Epithelial cell of proximal tubule (primary cell): ENCODE measurements at places on chromosomes 16 and 17. TPM values are rescaled to one million over a fixed set of nuclear protein-coding genes. Genes with fewer than 3 reads are reported as not detected.

The FOXN1 gene
- not detected in 2 replicates for total RNA-seq

- no peak for DNase-seq
Measured at GRCh38 chr16:85213926-85214675, 101.8 kb upstream of the CIBAR2 start.

The MRPS23 gene
- 27.0 and 82.9 TPM in 2 replicates for total RNA-seq

GRCh38 chr17:5545051-5545987 lies 39.0 kb downstream of the NLRP1 start:
- DNase-seq = no peak

GRCh38 chr17:6753006-6753445 lies 2.8 kb upstream of the XAF1 start:
- DNase-seq = peak; percentile 16

GRCh38 chr17:60534613-60535157 lies 8.6 kb upstream of the APPBP2 start:
- DNase-seq = peak; percentile 63

DNA sequence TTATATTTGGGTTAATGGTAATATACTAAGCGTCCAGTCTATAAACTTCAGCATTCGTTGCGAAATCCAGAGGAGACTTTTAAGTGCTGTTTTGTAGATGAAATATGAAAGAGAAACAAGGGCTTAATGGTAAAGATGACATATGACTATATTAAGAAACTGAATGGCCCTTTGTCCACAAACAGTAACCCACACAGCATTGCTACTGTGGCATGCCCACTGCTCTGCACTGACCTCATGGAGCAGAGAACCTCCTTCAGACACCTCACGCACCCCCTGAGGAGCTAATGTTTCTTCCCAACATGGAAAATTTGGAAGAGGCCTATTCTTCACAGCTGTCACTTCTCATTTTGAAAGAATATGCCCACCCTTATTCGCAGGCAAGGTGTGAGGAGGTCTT lies 26.7 kb downstream of the ASPA start:
- DNase-seq = no peak

DNA sequence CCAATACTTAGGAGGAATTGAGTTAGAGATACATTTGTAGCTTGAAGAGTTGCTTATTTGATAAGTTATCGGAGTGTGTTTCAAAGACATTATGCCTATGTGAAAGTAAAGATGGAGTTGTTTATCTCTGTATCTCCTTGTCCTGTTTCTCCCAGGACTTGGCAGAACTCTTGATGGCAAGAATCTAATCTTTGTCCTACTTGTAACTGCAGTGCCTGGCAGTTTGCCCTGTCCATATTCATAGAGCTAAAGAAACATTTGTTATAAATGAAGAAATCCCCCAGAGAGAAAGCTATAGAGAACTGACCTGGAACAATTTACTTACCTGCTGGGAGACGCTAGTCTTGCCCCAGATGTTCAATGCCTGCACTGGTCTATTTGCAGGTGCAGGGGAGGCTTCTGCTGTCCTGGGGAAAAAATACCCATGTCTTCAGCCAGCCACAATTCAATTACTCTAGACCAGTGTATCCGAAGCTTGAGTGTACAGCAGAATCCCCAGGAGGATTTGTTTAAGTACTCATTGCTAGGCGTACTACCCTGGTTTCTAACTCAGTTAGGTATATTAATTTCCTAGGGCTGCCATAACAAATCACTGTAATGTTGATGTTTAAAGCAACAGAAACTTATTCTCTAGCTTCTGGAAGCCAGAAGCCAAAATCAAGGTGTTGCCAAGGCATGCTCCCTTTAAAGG lies 410.0 kb upstream of the HSBP1 start:
- no peak for DNase-seq

DNA sequence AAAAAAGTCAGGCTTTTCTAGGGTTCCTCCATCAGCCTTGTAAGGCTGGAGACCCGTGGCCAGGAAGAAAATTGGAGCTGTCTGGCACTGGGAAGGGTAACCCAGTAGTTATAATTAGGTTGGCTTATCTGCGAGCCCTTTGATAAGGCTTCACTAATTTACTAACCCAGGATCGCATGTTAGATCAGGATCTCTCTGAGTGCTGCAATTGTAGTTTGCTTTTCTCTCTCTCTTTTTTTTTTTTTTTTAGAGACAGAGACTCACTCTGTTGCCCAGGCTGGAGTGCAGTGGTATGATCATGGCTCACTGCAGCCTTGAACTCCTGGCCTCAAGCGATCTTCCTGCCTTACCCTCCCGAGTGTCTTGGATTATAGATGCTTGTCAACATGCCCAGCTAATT lies 17.0 kb downstream of the ABCC1 start:
- DNase-seq = no peak

DNA sequence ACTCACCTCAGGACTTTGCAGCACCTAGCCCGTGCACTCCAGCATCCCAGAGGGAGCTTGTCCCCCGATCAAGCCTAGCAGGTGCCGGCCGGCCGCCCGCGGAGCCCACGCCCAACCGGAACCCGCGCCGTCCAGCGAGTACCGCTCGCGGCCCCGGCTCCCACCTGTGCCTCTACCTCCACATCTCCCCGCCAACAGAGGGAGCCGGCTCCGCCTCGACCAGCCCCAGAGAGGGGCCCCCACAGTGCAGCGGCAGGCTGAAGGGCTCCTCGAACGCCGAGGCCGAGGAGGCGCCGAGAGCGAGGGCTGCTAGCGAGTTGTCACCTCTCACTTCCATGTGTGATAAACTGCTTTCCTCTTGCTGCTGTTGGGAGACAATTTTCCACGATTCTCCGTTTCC lies 41.1 kb upstream of the DHRS7B start:
- no peak for DNase-seq

- DNase-seq = no peak
Measured at GRCh38 chr17:30378241-30378824, 394 bp upstream of the CPD start.

GRCh38 chr16:67304020-67304419 lies 22.5 kb downstream of the KCTD19 start:
- DNase-seq = no peak

DNA sequence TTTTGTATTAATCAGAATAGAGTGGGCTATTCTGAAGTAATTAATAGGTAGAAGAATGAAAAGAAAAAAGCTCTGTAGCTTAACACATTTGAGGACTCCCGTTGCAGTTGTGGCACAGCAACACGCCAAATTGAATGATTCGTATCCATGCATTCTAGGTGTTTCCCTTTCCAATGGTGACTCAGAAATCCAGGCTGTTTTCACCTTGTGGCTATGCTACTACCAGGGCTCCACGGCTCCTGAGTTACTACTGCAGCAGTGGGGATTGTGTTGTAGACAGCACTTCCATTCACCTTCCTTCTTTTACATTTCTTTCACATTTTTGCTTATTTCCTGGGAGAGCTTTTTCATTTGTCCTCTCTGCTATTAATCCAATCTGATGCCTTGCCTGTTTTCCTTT lies 1616.4 kb downstream of the CDH8 start:
- DNase-seq = no peak

The DCAKD gene
- total RNA-seq = 40.4 and 44.4 TPM in 2 replicates

DNA sequence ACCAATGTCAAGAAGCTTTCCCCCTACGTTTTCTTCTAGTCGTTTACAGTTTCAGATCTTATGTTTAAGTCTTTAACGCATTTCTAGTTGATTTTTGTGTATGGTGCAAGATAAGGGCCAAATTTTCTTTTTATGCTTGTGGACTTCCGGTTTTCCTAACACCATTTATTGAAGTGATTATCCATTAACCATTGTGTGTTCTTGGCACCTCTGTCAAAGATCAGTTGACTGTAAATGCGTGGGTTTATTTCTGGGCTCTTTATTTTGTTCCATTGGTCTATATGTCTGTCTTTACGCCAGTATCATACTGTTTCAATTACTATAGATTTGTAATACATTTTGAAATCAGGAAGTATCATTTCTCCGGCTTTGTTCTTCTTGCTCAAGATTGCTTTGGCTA lies 49.5 kb downstream of the CEP112 start:
- no peak for DNase-seq

- no peak for DNase-seq
Measured at GRCh38 chr17:28878981-28879380, 18.6 kb downstream of the FLOT2 start.

GRCh38 chr17:16283705-16284104 lies 66.7 kb downstream of the PIGL start:
- no peak for DNase-seq

DNA sequence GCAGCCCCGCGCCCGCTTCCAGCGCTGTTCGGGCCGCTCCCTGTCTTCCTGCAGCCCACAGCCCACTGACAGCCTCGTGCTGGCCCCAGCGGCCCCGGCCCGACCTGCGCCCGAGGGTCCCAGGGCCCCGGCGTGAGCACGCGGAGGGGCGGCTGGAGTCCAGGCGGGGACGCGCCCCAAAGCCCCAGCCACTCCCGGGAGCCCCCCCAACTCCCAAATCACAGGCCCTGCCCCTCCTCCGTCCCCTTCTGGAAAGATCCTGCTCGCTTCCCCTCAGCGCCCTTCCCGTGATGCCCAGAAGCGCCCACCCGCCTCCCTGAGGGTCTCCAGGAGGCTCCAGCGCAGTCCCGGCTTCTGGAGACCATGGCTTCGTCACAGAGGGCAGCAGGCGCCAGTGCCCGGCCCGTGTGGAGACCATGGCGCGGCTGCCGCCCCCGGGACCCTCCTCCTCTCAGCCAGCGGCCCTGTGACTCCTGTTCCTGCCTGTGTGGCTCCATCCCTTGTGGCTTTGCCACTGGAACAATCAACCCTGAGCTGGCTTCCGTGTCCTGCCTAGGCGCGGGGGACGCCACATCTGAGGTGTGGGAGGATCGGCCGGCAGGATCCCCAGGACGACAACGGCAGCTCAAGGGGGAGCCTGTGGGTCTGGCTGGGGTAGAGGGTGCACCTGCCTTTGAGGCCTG lies 3.9 kb downstream of the UTS2R start:
- DNase-seq = no peak

- DNase-seq = no peak
Measured at GRCh38 chr16:49504626-49505025, 131.0 kb downstream of the C16orf78 start.

GRCh38 chr16:85400305-85401205 lies 212.6 kb upstream of the GSE1 start:
- no peak for DNase-seq

The WNT3 gene
- total RNA-seq = 1.6 and 2.3 TPM in 2 replicates

DNA sequence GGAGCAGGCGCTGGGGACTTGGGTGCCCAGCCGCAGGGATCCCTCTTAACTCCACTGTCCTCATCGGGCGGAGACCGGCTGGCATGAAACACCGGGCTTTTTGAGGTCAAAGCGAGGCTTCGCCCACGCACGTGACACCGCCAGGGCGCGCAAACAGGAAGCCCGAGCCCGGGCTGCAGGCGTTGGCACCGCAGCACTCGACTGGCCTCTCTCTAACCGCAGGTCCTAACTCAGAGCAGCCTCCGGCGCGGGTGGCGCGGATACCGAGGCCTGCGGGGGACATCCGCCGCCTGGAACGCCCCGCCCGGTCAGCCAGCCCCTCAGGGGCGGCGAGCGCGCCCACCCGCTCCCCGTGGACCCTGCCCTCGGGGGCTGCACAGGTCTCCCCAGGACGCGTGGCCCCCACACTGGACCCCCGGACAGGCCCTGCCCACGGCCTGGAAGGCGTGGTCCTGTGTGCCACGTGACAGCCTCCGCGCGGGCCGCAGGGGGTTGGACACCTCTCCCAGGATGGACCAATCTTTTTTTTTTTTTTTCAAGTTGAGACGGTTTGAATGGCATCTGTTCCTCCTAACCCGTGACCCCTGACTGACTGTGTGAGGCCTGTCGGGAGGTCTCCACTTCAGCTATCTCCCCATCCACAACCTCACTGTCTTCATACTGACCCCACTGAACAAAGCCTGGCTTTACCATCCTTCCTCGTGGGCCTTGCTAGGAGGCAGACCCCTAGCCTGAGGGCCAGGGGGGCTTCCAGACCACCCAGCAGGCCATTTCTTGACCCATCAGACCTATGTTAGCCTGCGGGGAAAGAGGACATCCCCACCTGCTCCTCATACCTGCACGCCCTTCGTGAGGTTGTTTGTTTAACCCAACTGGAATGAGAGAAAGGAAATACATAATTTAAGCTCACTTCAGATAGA lies 8.4 kb upstream of the SLC47A2 start:
- DNase-seq = no peak

DNA sequence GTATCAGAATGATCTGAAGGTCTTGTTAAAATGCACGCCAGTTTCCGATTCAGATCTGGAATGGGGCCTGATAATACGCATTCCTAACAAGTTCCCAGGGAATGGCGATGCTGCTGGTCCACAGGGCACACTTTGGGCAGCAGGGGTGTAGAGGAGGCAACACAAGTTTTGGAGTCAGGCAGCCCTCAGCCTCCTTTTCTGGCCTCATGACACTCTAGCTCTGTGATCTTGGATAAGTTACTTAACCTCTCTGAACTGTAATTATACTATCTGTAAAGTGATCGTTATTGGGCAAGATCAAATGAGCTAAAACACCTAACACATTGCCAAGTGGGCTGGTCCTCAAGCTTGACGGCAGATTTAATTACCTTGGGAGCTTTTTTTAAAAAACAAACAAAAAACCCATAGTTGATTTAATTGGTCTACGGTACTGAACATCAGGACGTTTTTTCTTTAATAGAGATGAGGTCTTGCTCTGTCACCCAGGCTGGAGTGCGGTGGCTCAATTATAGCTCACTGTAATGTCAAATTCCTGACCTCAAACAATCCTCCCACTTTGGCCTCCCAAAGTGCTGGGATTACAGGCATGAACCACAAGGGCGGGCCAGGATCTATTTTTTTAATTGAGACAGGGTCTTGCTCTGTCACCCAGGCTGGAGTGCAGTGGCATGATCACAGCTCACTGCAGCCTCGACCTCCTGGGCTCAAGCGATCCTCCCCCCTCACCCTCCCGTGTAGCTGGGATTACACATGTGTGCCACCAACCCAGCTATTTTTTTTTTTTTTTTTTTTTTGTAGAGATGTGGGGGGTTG lies 10.0 kb upstream of the MRPS23 start:
- DNase-seq = no peak

- no peak for DNase-seq
Measured at GRCh38 chr17:79020631-79021301, 3.2 kb upstream of the C1QTNF1 start.

The OTOP2 gene
- total RNA-seq = not detected in 2 replicates

The ABCA8 gene
- total RNA-seq = not detected in 2 replicates

- DNase-seq = no peak
Measured at GRCh38 chr16:85347213-85347591, 234.9 kb upstream of the CIBAR2 start.

The ST6GALNAC2 gene
- total RNA-seq = 1.4 and 2.9 TPM in 2 replicates

- DNase-seq = no peak
Measured at GRCh38 chr16:15682105-15682570, 32.1 kb downstream of the NDE1 start.

The TUBB3 gene
- 833 and 996 TPM in 2 replicates for total RNA-seq

- no peak for DNase-seq
Measured at GRCh38 chr16:19410435-19411171, 7.1 kb upstream of the TMC5 start.

- DNase-seq = no peak
Measured at GRCh38 chr17:76529224-76530094, 8.1 kb downstream of the CYGB start.

The WDR45B gene
- total RNA-seq = 81.3 and 94.4 TPM in 2 replicates
